NCI-H524 treated with DMSO at 0.1 percent for 48 hours (cell line): ENCODE measurements at places on chromosomes 12 and 14.

DNA sequence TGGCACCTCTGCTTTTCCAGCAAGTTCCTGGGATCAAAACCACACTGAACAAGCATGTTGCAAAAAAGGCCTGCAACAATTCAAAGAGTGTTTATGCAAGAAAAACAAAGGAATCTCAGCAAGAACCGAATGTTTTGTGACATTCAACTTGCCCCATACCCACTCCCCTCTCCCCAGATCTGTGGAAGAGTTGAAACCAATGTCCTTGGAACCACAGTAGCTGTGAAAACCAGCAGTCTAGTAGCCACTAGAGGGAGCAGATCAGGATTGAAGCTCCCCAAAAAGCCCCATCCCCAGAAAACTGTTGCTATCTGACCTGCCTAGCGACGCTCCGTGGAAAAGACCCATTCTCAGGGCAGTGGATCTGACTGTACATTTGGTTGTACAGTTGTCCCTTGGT lies 27.1 kb downstream of the PRKAB1 start:
- no peak for DNase-seq

- no peak for DNase-seq
Observed at GRCh38 chr12:89163918-89164317, 188.4 kb downstream of the DUSP6 start.

- DNase-seq, result no peak
Observed at GRCh38 chr14:21326972-21327371, 47.1 kb downstream of the RPGRIP1 start.

DNA sequence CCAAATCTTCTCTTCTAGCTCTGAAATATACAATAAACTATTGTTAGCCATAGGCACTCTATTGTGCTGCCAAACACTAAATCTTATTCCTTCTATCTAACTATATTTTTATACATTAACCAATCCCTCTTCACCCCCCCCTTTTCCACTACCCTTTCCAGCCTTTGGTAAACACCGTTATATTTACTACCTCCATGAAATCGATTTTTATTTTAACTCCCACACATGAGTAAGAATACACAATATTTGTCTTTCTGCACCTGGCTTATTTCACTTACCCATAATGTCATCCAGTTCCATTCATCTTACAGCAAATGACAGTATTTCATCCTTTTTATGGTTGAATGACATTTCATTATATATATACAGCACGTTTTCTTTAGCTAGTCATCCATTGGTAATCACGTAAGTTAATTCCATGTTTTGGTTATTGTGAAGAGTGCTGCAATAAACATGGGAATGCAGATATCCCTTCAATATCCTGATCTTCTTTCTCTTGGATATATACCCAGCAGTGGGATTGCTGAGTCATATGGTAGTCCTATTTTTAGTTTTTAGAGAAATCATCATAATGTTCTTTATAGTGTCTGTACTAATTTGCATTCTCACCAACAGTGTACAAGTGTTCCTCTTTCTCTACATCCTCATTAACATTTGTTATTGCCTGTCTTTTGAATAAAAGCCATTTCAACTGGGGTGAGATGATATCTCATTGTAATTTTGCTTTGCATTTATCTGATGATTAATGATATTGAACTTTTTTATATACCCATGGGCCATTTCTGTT lies 34.2 kb upstream of the PLBD1 start:
- no peak for DNase-seq

GRCh38 chr12:77019920-77020319 lies 45.4 kb downstream of the E2F7 start:
- DNase-seq, result no peak

- DNase-seq, result no peak
Observed at GRCh38 chr12:2902272-2902880, 11.7 kb downstream of the TULP3 start.

- no peak for DNase-seq
Observed at GRCh38 chr14:66833816-66834215, 325.9 kb downstream of the GPHN start.

GRCh38 chr14:51929166-51929565 lies 60.2 kb upstream of the RTRAF start:
- DNase-seq, result no peak

- no peak for DNase-seq
Observed at GRCh38 chr14:22410497-22410896, 178.5 kb downstream of the DAD1 start.

DNA sequence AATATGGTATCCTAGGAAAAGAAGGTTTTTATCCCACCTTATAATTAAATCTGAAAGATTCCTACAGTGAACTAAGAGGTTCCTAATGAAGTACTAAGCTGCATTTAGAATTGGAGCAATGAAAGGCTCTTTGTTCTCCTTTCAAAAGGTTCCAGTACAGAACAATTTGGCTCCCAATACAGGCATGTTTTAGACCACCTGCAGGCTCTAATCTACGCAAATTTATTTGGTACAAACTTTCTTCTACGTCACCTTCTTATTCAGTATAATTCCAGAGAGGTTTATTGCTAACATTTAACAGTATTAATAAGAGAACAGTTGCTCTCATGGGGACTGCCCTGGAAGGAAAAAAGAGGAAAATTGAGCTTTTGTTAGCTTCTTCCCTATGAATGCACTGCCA lies 37.6 kb upstream of the SLCO1C1 start:
- no peak for DNase-seq

- no peak for DNase-seq
Observed at GRCh38 chr12:94813314-94813713, 163.0 kb upstream of the TMCC3 start.

DNA sequence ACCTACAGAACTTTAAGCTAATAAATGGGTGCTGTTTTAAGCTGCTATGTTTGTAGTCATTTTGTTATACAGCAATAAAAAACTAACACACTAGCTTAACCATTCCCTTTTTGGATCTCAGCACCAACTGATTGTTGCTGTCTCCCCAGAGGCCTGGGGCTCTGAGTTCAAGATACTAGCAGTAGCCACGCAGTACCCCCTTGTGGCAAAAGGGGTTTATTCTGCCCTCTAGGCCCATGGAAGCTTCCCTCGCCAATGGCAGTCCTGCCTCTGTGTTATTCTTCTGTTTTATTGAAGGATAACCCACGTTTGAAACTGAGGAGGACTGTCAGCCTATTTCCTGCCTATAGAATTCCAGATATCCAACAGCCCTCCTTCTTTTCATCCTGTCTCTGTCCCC lies 455.3 kb upstream of the ATP2B1 start:
- no peak for DNase-seq

- no peak for DNase-seq
Observed at GRCh38 chr12:106646472-106646871, 63.7 kb downstream of the RFX4 start.

GRCh38 chr12:22994316-22994675 lies 369.3 kb downstream of the ETNK1 start:
- DNase-seq, result no peak

DNA sequence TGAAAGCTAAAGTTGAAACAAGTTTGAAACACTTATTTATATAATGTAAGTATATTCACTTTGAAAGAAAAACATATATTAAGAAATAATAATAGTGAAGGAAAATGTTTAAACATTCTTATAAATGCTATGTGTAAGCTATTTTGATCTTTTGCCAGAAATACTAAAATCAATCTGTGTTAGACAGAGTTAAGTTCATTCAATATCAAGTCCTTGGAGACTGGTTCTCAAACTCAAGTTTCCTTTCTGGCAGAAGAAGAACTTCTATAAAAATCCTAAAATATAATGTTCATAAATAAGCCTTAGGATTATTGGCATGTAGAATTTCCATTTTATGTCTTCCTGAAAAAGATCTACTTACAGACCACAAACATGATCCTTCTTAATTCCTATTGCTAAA lies 45.3 kb downstream of the TAOK3 start:
- no peak for DNase-seq

DNA sequence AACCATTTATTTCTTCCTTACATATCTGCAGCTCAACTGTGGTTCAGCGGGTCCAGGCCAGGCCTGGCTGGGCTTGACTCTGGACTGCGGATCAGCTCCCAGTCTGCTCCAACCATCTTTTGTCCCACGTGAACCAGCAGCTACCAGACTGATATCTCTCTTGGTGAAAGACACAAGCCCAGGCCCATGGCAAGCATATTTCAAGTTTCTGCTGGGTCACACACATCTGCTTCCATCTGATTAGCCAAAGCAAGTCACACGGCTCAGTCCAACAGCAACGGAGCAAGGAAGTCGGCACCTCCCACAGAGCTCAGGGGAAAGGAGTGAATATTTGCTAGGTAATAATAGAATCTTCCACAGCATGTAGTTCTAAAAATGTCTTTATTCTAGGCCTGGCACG lies 24.7 kb upstream of the MARK3 start:
- DNase-seq, result no peak

- no peak for DNase-seq
Observed at GRCh38 chr12:44709166-44709565, 166.9 kb downstream of the NELL2 start.

DNA sequence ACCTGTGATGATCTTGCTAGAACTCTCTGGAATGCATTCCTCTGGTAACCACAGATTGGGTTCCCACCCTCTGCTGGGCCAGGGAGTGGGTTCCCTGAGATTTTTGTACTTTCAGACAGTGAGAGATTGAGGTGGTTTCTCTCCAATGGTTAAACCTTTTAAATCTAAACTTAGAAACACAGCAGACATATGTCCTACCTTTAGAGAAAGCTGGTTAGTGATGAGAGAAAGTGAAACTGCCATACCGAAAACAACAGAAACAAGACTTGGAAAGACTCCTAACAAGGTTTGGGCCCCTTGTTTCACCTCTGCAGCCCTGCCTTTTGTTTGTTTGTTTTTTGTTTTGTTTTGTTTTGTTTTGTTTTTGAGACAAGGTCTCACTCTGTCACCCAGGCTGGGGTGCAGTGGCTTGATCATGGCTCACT lies 9.7 kb upstream of the SGPP1 start:
- DNase-seq, result no peak

GRCh38 chr12:95516757-95517156 lies 34.5 kb downstream of the USP44 start:
- DNase-seq, result no peak

- no peak for DNase-seq
Observed at GRCh38 chr14:69605738-69606137, 5.7 kb upstream of the SUSD6 start.

- DNase-seq, result no peak
Observed at GRCh38 chr12:107779077-107779831, 4.8 kb downstream of the ASCL4 start.

- DNase-seq, result peak; percentile 24
Observed at GRCh38 chr14:19800282-19801117, 3.1 kb upstream of the OR4N2 start.

- DNase-seq, result no peak
Observed at GRCh38 chr12:56581418-56582145, 48.5 kb downstream of the BAZ2A start.

DNA sequence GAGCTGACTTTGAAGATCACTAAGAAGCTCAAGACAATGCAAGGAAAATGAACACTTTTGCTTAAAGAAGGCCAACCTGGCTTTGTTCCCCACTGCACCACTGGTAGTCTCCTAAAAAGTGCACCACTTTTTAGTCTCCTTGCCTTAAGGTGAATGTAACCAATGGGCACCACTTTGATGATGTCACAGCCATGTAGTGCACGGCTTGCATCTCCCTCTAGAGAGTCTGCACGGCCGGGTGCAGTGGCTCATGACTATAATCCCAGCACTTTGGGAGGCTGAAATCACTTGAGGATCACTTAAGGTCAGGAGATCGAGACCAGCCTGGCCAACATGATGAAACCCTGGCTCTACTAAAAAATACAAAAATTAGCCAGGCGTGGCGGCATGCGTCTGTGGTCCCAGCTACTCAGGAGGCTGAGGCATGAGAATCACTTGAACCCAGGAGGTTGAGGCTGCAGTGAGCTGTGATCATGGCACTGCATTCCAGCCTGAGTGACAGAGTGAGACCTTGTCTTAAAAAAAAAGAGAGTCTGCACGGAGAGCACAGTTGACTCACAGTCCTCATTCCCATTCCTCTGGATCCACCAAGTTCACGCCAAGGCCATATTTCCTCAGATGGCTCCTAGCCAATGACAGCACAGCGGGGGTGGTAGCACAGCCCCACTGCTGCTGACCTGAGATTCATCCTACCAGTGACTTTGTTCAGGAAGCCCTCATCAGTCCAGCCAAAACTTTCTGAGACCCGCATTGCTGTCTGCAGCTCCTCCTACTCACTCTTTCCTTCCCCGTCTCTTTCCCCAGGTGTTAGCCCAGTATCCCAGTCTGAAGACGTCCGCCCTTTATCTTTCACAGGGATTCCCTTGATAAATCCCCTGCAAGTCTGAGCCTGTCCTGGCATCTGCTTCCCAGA lies 16.5 kb upstream of the IFT81 start:
- DNase-seq, result no peak
